ENCODE measurements at places on chromosomes 11 and 22.

- DNase-seq = peak; percentile 48
These were observed 203.7 kb downstream of the NELL1 start for GRCh38 chr11:20873054-20873453.

- DNase-seq = no peak
These were observed 5.4 kb downstream of the RNF121 start for GRCh38 chr11:71934213-71934612.

DNA sequence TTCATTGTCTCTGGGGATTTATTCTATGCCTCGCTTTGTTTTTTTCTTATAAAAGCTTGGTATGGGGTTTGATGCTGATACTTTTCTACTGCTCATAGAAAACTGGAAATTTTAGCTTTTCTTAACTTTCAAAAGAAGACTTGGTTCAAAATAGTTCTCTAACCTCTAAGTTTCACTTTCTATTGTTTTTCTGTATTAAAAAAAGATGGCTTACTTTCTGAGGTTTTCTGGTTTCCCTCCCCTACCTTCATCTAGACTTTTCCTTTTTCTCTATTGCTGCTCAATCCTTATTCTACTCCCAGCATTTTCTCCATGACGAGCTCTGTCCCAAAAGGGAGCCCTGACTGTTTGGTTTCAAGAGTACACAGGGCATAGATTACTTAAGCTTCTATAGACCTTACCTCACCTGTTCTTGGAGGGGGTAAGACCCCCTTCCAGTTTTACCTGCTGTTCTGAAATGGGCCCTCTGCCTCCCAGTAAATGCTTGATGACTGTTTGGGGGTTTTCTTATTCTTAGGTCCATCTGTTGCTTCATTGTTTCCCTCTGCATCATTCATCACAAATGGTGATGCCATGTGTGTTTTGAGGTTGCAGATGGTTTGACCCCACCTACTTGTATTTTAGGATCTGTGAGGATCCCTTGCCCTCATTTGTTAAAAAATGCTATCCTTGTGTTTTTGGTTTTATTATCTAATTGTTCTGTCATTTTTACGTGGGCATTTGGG lies 29.5 kb downstream of the DNHD1 start:
- DNase-seq = no peak

DNA sequence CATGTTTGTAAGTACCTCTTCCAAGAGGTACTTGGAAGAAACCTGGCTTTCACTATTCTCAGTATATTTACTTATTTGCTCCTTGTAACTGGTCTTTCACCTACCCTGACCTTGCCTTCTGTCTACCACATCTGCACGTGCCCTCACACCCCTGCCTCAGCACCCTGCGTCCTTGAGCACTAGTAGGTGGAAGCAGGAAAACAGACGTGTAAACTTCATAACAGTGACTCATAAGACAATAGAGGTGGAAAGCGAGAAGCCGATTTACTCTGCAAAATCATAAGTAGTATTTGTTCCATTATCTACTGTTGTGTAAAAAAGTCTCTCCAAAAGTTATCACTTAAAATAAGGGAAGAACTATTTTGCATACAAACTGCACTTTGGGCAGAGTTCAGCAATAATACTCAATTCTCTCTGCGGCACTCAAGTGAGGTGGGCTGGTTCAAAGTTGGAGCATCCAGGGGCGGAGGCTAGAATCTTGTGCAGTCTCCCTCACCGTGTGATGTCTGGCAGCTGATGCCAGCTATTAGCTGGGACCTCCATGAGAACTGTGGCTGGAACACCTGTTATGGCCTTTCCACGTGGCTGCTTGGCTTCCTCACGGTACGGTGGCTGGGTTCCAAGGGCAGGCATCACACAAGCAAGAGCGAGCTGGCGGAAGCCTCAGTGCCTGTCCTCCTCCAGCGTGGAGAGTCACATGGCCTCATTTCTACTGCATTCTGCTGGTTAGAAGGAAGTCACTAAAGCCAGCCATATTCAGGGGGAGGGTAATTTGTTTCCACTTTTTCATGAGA lies 30.4 kb downstream of the PACS1 start:
- DNase-seq = peak; percentile 25

DNA sequence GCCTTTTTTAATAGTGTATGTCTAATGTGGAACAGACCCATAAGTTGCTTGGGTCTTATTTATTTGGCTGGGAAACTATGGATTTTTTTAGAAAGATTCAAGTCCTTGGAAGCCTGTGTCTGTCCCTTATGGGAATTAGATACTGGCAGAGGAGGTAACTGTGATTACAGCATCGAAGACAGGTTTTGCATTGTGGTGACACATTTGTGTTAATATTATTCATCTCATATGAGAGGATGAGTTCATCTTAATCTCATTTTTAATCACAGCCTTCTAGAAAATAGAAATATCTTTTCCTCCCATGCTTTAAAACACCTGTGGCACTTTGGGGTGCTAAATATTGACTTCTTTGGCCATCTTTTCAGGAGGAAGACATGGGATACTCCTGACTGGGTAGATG lies 9.2 kb downstream of the TAB1 start:
- DNase-seq = no peak

- DNase-seq = no peak
These were observed 119.5 kb downstream of the APOL5 start for GRCh38 chr22:35837101-35837727.

DNA sequence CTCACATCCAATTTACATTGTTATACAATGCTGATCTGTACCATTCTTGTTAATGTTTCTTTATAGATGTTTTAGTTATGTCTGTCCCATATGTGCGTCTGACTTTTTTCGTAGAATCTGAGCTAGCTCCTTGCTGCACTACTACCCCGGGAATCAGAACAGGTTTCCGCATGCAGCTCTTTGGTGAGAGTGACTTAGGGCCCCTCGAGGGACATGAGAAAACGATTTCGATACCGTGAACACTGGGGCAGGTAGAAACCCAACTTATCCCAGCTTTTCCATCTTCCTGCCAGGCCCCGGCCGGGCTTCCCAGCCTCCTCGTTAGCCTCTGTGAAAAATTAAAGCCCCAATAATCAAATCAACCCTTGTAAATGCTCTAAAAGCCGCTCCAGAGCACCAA lies 23.4 kb upstream of the PKNOX2 start:
- no peak for DNase-seq

Data from OCI-M1 (cell line).